ENCODE measurements at places on chromosomes 1 and 21.
A peak's percentile ranks its signal among the peaks of the same experiment; 100 is the strongest.

DNA sequence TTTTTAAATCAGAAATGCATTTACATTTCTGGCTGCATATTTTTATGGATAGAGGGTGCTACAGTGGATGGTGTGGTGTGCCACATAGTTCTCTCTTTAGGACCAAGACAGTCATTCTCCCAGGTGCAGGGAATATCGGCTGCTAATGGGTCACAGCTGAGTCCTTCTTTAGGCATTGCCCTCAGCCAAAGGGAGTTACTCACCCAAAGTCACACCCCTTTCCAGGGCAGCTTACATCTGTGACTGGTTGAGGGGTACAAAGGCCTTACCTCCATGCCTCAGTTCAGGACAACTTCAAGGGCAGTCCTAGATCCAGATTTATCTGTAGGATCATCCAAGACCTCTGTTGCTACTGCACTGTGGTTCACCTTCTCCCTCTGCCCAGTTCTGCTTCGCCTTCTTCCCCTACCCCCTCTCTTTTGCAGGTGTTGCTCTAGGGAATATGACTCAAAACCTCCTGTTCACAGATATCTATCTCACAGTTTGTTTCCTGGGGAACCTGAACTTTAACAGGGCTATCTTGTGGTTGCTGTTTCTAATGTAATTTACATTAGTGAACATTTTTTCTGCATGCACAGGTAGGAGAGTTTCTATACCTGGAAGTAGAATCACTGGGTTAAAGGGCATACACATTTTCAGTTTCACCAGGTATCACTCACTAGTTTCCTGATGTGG lies 413.9 kb downstream of the RPS6KC1 start:
- DNase-seq = no peak

DNA sequence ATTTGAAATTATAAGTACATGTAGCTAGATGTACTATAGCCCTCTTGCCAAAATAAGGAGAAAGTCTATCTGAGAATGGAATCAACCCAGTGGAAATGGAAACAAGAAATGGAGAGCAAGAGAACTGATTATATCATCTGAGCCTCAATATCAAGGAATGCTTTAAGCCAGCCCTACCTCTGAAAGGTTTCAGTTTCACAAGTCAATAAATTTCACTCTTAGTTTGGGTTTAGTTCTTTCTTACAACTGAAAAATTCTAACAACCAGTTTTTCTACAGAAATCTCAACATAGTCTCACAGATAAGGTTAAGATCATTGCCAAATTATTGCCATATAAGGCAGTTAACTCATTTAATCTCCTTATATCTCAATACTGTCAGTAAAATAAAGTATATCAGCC lies 80.0 kb downstream of the EPS15 start:
- no peak for DNase-seq

DNA sequence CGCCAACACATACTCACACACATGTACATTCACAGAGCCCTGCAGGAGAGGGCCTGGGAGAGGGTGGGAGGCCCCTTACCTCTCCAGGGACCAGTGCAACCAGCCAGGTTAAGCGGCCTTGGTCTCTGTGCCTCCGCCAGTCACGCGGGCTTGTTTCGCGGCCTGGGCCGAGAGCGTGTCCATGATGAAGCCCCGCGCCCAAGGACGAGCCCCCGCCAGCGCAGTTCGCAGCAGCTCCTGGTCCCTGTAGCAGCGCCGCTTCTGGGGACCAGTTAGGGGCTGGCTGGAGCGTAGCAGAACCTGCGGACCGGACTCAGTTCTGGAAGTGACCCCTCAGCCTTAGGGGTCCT lies 7.3 kb upstream of the FAM167B start:
- no peak for DNase-seq

- DNase-seq = no peak
These were observed 11.1 kb upstream of the ETV3L start for GRCh38 chr1:157110686-157111085.

DNA sequence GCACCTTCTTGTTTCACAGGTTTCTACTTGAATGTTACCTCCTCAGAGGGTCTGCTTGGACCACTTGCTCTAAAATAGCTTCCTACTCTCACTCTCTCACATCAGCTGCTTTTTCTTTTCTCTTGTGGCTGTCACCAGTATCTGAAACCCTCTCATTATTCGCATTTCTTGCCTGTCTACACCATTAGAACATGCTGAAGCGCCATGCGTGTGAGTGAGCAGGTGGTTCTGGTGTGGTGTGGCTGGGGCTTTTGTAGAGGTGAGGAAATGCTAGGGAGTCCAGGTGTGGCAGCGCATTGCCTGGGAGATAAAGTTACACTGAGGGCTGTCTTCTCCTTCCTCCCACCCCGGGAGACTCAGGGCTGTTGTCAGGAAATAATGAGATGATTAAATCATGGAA lies 4.1 kb downstream of the ZNF362 start:
- DNase-seq = no peak

DNA sequence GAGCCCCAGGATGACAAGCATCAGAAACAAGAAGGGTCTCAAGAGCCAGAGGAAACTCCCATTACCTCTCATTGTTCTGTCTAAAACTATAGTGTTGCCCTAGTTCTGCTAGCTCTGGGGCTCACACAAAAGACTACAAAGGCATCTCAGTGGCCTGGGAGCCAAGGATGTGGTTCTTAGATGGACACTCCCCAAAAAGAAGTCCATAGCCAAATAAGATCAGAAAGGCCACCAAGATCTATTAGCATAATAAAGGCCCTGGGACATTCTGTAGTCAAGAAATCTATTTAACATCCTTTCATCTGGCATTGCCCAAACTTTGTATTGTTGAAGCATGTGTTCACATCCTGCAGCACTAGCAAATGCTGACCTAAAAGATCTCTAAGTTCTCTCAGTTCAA lies 99.5 kb downstream of the EDEM3 start:
- no peak for DNase-seq

DNA sequence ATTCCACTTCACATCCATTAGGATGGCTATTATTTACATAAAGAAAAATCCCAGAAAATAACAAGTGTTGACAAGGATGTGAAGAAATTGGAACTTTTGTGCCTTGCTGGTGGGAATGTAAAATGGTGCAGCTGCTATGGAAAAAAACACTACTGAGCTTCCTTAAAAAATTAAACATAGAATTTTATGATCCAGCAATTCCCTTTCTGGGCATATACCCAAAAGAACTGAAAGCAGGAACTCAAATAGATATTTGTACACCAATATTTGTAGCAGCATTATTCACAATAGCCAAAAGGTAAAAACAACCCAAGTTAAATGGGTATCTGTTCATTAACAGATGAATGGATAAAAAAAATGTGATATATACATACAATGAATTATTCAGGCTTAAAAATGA lies 45.6 kb downstream of the WNT2B start:
- DNase-seq = no peak

DNA sequence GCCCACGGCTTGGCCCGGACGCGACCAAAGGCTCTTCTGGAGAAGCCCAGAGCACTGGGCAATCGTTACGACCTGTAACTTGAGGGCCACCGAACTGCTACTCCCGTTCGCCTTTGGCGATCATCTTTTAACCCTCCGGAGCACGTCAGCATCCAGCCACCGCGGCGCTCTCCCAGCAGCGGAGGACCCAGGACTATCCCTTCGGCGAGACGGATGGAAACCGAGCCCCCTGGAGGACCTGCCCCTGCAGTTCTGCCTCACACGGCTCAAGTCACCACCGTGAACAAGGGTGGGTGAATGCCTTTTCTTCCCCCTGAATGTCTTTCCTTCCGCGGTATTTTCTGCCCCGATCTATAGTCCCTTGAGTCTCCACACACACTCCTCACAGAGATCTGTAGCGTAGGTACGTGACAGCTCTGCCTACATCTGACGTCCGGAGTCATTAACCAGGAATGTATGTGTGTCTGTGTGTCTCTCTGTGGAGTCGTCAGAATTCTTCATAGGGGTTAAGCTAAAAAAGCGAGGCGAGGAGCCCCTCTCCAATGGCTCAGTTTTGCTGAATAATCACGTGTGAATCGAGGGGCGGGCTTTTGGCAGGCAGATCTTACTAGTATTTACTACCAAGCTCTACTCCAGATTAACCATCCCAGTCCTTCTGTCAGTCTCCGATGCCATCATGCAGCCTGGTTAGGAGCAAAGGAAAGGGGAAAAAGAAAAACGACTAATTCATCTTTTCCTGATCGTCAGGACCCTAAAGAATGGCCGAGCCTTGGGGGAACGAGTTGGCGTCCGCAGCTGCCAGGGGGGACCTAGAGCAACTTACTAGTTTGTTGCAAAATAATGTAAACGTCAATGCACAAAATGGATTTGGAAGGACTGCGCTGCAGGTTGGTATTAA lies at the start of gene CDKN2C:
TSS of gene CDKN2C (plus strand) at position 635 of the 898 bp plus-strand sequence. CDS start at position 759, 124 bp downstream.
- peak; percentile 92 for DNase-seq

GRCh38 chr1:110452330-110452729 lies 1.4 kb downstream of the PROK1 start:
- no peak for DNase-seq

Measured in HFFc6 (cell line).